ENCODE measurements at places on chromosomes 5 and 9. TPM values are rescaled to one million over a fixed set of nuclear protein-coding genes. Genes with fewer than 3 reads are reported as not detected.

DNA sequence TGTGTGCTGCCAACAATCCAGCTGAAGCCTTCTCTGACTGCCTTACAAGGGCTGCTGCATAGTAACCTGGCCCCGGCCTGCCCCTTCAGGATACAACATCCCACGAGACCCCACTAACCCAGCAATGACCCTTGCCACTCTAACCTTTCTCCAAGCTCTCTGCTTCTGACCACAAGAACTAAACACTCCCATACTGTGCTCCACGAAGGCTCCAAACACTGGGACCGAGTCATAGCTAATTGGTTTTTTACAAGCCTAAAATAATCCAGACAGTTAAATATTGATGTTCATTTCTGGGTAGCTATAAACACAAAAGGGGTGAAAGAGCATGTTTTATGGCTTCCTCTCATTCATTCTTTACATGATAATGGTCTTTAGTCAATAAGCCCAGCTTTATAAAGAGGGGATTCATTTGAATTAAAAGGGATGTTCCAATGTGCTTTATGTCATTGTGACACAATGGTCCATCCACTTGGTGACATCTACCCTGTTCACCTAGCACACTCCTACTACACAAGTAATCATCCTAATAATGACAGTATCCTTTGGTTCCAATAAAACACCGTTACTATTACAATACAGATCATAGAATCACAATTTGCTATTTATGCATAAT lies 16.2 kb upstream of the TLE4 start:
- DNase-seq, result no peak

COQ4 gene
- 42.4 TPM for polyA plus RNA-seq

DNA sequence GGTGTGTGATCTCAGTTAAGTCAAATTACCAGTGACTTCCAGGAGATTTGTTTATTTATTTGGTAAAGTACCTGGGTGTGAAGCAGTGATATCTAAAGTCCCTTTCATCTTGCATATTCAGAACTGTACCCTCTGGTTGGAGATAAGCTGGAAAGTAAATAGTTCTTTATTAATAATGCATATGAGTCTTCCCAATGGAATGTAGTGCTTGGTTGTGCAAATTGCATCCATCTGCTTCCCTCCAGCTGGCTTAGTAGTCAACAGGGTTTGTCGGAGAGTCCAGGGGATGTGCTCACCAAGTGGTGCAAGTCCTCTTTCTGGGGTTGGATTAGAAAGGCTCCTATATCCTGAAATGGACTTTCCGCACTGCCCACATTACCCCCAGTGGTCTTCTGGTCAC lies 42.0 kb downstream of the TRPM3 start:
- peak; percentile 2 for DNase-seq

DNA sequence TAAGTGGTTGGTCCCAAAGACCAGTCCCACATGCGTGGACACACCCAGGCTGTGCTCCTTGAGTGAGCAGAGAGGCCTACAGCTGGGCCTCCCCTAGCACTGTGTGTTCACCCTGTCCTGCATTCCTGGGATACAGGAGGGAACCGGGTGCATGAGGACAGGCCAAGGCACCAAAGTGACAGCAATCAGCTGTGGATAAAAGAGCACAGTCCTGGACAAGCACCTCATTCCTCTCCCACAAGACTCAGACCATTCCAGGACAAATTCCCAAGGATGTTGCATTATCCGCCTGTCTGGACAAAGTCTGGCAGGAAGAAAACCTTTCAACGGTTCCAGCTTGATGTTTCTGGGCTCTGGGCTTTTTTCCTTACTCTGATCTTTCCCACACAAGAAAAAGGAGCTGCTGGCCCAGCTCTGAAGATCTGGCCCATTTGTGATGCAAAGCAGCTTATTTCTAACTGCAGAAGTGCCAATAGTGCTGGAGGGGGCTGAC lies 273.2 kb downstream of the ENC1 start:
- DNase-seq, result no peak

STK32A gene
- 0.50 TPM for polyA plus RNA-seq

DNA sequence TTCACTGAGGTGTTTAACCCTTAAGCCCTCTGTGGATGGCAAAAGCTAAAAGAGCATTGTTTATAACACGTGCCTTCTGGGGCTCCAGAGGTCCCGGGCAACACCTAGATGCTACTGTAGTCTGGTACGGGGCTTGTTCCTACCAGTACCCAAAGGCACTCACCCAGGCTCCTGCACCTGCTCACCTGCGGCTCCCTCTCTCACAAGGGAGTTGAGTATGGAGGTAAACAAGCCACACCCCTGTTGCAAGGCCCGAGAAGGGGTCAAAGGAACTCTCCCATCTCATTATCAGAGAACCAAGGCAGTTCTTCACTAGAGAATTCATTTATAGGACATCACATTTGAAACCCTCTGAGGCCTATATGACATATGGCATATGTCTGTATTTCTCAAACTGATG lies 53.4 kb upstream of the IL6ST start:
- no peak for DNase-seq

LRRC14B gene
- not detected for polyA plus RNA-seq

GRCh38 chr9:129121483-129121882 lies 10.3 kb downstream of the PTPA start:
- no peak for DNase-seq

GRCh38 chr5:161002571-161003074 lies 150.6 kb upstream of the ATP10B start:
- DNase-seq, result no peak

DNA sequence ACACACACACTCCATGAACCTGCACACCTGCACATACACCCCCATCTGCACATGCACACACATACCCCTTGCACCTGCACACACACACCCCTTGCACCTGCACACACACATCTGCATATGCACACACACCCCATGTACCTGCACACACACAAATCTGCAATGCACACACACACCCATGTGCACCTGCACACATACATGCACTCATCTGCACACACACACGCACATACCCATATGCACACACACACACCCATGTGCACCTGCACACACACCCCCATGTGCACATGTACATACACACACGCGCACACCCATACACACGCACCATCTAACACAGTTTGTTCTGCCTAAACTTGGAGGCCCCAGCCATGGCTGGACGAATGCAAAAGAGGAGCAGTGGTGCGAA lies 115.9 kb upstream of the SARDH start:
- DNase-seq, result no peak

GCNT1 gene
- polyA plus RNA-seq, result 1.0 TPM

GADD45G gene
- polyA plus RNA-seq, result 0.15 TPM

GRCh38 chr9:72454871-72455491 lies 66.4 kb upstream of the TMC1 start:
- DNase-seq, result peak; percentile 53

GRCh38 chr5:152623951-152624350 lies 218.9 kb upstream of the NMUR2 start:
- DNase-seq, result no peak

DNA sequence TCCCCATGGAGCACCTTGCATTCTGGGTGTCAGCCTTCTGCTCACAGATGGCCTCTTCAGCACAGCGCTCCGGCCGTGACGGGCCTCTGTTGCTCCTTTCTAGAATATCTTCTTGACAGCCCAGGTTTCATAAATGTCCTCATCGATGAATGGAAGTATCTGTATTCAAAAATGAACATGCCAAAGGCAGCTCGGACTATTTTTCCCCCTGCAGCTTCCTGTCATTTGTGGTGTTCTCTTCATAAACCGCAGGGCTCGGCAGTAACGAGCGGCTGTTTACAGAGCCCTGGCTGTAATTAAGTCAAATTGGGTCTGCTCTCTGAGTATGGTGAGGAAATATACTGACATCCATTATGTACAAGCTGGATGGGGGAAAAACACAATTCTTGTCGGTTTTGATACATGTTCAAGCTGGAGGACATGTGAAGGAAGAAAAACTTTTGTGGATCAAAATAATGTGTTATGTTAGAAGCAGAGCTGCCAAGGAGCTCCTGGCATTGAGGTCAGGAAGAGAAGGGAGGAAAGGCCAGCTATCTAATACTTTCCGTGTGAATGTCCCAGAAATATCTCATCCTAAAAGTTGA lies 154.1 kb upstream of the CD180 start:
- DNase-seq, result no peak

OR2S2 gene
- not detected for polyA plus RNA-seq

- no peak for DNase-seq
These were observed 87.3 kb upstream of the GNAQ start for GRCh38 chr9:78118742-78119473.

- no peak for DNase-seq
These were observed 114.2 kb upstream of the ITGA1 start for GRCh38 chr5:52673495-52673894.

PPP3R2 gene
- polyA plus RNA-seq, result not detected

DNA sequence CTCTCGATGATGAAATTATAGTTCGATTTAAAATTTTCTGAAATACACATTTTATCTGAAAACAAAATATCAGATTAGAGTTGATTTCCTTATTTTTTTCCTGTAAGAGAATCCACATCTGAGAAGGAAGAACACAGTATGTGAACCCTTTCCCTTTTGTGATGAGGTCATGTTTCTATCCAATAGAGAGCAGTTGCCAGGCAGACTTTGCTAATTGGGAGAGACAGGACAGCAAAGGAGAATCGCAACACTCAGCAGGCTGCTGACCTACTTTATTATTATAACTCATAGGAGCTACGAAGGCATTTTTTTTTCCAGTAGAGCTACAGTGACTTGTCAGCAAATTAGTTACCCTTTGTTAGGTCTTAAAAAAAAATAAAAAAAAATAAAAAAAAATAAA lies 242.1 kb downstream of the HCN1 start:
- DNase-seq, result no peak

DNA sequence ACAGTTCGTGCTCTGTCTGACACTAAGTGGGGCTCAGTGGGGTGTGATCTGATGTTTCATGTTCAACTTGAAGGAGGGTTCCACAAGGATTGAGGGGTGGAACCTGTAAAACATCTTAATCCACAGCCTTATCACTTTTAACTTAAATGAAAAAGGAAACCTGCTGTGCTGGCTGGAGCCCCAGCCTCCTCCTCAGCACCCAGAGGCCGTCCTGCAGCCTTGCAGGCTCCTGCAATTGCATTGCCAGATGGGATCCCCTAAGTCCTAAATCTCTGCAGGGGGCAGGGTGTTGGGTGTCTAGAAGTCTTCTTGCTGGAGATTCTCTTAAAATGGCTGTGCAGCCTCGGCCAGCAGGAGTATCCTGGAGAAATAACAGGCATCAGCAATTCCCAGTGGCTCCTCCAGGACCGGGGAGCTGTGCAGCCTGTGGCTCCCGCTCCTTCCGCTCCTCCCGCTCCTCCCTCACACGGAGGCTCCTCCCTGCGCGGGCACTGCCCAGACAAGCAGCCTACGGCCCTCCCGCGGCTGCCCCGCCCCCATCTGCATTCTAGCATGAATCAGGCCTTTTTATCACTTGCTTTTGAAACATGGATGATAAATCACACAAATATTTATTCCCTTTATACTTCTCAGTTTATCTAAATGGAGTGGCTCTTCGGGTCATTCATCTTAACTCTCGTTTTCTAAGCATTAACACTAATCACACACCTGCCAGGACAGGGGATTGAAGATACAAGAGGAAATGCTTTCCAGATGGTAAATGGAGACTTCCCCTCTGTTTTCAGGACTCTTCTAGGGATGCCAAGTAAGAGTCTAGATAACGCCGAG lies 131.0 kb downstream of the ADAMTS16 start:
- DNase-seq, result peak; percentile 82

- no peak for DNase-seq
These were observed 71.0 kb upstream of the IL7R start for GRCh38 chr5:35785601-35786085.

TMEFF1 gene
- polyA plus RNA-seq, result 0.37 TPM

INSL6 gene
- polyA plus RNA-seq, result not detected

- DNase-seq, result peak; percentile 62
These were observed 12.6 kb upstream of the FYB1 start for GRCh38 chr5:39231705-39232525.

DNA sequence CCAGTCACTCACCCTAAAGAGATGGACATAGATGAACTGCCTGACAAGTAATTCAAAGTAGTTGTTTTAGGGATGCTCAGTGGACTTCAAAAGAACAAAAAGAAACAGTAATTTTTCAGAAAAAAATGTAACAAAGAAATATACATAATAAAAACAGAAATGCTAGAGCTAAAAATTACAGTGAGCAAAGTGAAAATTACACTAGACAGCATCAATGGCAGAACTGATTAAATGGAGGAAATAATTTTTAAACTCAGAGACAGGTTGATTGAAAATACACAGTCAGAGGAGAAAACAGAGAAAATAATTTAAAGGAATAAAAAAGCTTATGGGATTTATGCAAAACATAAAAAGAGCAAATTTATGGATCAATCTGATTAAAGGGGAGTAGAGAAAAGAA lies 1968.4 kb downstream of the EFNA5 start:
- DNase-seq, result no peak

DNA sequence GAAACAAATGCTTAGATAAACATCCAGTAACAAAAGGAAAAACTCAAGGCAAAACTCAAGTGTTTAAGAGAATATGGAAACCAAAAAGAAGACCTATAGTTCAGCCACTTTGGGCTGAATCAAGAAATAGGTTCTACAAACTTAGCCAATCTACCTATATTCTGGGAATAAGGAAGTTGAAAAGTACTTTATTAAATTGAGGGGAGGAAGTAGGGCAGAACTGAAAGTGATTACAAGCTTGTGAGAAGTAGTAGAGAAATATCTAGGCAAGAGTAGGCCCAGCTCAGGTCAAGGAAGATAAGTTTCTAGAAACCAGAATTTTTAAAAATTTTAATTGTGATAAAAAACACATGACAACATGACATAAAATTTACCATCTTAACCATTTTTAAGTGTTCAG lies 384.8 kb upstream of the PCSK5 start:
- DNase-seq, result no peak

TXNDC8 gene
- not detected for polyA plus RNA-seq

GRCh38 chr9:37497320-37497719 lies 11.6 kb downstream of the POLR1E start:
- DNase-seq, result no peak

DNA sequence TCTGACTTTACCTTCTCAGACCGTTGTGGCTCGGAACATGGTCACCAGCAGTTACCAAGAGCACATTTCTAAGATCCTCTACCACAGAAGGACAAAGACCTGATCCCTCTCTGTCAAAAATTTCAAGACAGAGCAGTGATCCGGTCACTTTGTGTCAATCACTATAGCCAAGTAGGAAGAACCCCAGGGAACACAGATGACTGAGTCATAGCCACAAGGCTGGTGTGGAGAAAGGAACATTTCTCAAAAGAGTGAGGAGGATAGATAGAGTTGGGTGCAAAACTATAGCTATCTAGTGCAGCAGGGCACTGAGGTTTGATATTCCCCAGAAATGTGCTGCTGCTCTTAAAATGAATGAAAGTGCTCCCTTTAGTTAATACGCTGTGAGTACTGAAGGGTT lies 130.7 kb upstream of the SMIM23 start:
- no peak for DNase-seq

UNC5A gene
- 0.07 TPM for polyA plus RNA-seq

ASPN gene
- not detected for polyA plus RNA-seq

- no peak for DNase-seq
These were observed 84.6 kb downstream of the CEMIP2 start for GRCh38 chr9:71683598-71684235.

- no peak for DNase-seq
These were observed 280.2 kb downstream of the SEMA5A start for GRCh38 chr5:9265441-9266287.

GRCh38 chr5:10445352-10445751 lies 3.7 kb downstream of the ROPN1L start:
- no peak for DNase-seq

GABRA6 gene
- not detected for polyA plus RNA-seq

Measured in A549 (cell line).